Fibroblast of skin of left biceps (primary cell): ENCODE measurements at places on chromosomes 1 and 21.

GRCh38 chr21:17631195-17631594 lies 18.5 kb upstream of the BTG3 start:
- DNase-seq, result no peak

DNA sequence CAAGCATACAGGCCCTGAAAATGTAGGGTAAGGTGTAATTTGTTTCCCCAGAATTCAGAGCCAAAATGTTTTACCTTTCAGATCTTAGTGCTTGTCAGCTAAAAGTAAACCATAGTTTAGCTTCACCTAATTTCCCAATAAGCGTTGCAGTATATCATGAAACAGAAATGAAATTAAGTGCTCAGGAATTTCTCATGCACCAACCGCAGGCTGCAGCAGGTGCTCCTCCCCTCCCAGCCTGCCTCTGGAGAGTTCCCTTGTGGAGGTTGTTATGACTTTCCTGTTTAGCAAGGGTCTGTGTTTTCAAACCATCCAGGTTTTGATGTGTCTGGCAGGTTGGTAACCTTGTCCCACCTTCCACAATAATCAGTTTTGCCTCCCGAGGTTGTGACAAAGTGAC lies 118.5 kb downstream of the HLX start:
- DNase-seq, result no peak

DNA sequence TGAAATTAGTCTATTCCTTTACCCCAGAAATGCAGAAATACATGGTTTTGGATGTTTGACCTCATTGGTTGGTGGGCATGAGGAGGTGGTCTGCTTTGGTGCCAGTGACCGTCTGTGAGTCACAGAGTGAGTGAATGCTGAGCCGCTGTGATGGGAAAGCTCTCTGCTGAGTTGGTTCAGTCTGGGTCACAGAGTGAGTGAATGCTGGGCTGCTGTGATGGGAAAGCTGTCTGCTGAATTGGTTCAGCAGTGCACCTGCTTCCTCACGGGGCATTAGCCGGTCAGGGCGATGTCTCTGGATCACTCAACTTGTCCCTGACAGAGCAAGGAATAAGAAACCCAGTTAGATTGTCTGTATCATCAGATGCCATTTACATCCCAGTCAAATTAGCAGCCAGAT lies 40.8 kb downstream of the ADARB1 start:
- DNase-seq, result no peak

DNA sequence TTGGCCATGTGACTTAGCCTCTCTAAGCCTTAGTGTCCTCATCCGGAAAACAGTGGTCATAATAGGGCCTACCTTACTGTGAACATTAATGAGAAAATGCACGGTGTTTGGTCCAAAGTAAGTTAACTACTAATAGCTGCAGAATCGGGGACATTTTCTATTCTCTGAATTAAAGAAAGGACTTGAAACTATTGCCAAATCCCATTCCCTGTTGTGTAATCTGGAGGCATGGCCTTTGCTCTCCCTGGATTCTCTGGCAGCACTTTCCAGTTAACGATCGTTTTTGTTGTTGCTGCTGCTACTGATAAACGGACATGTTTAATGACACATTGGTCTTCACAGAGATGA lies 30.5 kb downstream of the FMO4 start:
- DNase-seq, result no peak

GRCh38 chr1:160109686-160110085 lies 5.9 kb upstream of the ATP1A2 start:
- DNase-seq, result no peak

DNA sequence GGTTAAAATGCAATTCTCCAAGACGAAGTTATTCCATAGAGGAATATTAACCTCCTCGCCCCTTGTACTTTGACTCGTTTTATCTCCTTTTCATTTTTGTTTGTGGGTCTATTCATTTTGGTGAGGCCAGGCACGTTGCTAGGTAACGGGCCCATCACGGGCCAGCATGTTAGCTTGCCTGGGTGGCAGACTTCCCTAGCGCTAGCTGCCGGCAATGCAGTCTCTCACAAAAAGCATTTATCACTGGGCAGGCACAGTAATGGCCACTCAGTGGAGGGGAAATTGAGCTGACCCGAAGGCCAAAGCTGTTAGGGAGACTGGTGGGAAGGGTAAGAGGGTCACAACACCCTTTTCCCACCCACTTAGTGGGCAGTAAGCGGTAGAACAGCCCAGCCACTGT lies 234.4 kb upstream of the FOXD3 start:
- no peak for DNase-seq

- DNase-seq, result no peak
Measured at GRCh38 chr1:184658055-184658454, 96.6 kb downstream of the EDEM3 start.

DNA sequence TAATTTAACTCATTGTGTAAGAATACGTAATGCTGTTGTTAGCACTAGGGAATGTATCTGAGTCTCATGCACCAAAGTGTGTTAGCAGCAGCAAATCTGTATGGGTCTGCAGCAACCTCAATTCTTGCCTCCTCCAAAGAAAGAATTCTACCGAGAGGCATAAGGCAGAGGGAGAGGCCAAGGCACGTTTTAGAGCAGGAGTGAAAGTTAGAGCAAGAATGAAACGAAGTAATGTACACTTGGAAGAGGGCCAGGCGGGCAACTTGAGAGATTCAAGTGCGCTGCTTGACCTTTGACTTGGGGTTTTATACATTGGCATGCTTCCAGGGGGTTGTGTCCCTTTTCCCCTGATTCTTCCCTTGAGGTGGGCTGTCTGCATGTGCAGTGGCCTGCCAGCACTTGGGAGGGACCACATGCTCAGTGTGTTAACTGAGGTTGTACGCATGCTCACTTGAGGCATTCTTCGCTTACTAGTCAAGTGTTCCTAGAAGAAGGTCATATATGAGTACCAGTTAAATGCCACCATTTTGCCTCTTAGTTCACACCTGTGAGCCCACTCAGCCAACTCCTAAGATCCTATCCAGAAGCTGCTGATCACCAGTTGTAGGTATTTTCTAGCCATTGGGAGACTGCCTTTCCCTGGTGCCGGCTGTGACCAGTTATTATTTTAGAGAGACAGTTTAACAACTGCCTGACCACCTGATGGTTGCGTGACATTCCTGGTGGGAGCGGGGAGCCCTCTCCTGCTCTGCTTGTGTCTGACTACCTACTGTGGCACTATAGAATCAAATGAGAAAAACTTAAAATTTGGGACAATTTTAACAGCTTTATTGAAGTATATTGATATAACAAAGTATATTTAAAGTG lies 2.7 kb upstream of the CNN3 start:
- DNase-seq, result no peak

GRCh38 chr21:33849834-33850233 lies 65.8 kb downstream of the ATP5PO start:
- DNase-seq, result no peak

GRCh38 chr21:14096577-14096976 lies 114.2 kb downstream of the LIPI start:
- DNase-seq, result no peak

GRCh38 chr1:65946960-65947359 lies 154.3 kb downstream of the PDE4B start:
- DNase-seq, result no peak
